ENCODE measurements at places on chromosomes 12 and 14.
A peak's percentile ranks its signal among the peaks of the same experiment; 100 is the strongest.

DNA sequence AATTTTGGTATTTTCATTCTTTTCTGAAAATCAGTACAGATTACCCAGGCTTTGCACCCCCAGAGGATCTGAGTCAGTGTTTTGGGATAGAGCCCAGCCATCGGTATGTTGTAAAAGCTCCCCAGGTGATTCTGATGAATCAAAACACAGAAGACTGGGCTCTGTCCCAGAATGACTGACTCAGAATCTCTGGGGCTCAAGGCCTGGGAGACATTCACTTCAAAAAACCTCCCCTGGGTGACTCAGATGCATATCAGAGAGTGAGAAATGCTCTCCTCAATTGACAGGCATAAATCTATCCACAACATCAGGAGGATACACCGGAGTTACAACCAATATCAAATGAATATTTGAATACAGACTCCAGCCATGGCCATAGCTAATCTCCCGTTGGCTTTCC lies 32.6 kb downstream of the SLC35F4 start:
- no peak overlapping the region for H3K4me3 ChIP-seq
- no peaks in the 10 kb centered on the region for H3K36me3 ChIP-seq
- no peaks in the 10 kb centered on the region for H3K4me1 ChIP-seq
- H3K27me3 ChIP-seq, result no peaks in the 10 kb centered on the region

- H3K27ac ChIP-seq, result no peak overlapping the region
- H3K4me3 ChIP-seq, result no peak overlapping the region
- no peaks in the 10 kb centered on the region for H3K4me1 ChIP-seq
- no peak for DNase-seq
- H3K36me3 ChIP-seq, result no peaks in the 10 kb centered on the region
Measured at GRCh38 chr14:51024377-51024776, 70.5 kb downstream of the TRIM9 start.

- no peaks in the 10 kb centered on the region for H3K4me1 ChIP-seq
- no peaks in the 10 kb centered on the region for H3K27me3 ChIP-seq
- no peaks in the 10 kb centered on the region for H3K36me3 ChIP-seq
- DNase-seq, result no peak
- no peak overlapping the region for H3K4me3 ChIP-seq
Measured at GRCh38 chr12:43333644-43334043, 218.4 kb downstream of the ADAMTS20 start.

- H3K4me3 ChIP-seq, result no peak overlapping the region
- no peaks in the 10 kb centered on the region for H3K4me1 ChIP-seq
- DNase-seq, result no peak
- no peaks in the 10 kb centered on the region for H3K36me3 ChIP-seq
Measured at GRCh38 chr14:80504781-80505180, 293.5 kb upstream of the DIO2 start.

DNA sequence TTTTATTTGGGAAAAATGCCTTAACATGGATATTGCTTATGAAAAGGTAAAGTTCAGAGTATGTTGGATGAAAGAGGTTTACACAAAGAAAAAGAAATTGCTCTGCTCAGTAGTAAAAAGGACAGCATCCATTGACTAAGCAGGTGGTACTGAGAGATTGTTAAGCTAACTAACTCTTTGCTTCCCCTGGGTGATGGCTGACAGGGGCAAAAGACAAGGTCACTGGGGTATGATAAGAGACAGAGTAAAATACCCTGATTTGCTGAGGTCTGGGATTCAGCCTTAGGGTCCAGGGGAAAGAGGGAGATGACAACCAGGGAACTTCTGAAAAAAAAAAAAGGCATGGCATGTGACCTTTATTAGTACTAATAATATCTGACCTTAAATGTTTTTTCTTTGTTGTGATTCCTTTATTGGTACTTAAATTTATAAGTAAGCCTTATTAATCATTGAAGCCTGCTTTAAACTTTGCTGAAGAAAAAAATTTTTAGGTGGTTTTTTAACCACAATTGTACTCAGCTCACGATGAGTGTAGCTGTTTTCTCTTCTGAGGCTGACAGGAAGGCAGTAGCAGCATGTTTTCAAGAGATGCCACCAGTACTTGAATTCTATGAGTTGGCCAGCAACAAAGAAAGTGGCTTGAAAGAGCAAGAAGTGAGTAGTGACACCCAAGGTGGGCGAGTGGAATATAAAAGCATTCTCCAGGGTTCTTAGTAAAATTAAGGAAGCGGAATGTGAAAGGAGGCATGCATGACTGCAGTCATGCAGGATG lies 43.7 kb upstream of the KITLG start:
- H3K4me1 ChIP-seq, result no peaks in the 10 kb centered on the region
- DNase-seq, result no peak
- no peaks in the 10 kb centered on the region for H3K27me3 ChIP-seq
- H3K4me3 ChIP-seq, result no peak overlapping the region
- H3K27ac ChIP-seq, result no peak overlapping the region
- H3K36me3 ChIP-seq, result no peaks in the 10 kb centered on the region

- no peaks in the 10 kb centered on the region for H3K36me3 ChIP-seq
- H3K4me1 ChIP-seq, result no peaks in the 10 kb centered on the region
- DNase-seq, result no peak
- no peaks in the 10 kb centered on the region for H3K27me3 ChIP-seq
- H3K27ac ChIP-seq, result no peak overlapping the region
Measured at GRCh38 chr14:31966896-31967668, 110.0 kb upstream of the ARHGAP5 start.

DNA sequence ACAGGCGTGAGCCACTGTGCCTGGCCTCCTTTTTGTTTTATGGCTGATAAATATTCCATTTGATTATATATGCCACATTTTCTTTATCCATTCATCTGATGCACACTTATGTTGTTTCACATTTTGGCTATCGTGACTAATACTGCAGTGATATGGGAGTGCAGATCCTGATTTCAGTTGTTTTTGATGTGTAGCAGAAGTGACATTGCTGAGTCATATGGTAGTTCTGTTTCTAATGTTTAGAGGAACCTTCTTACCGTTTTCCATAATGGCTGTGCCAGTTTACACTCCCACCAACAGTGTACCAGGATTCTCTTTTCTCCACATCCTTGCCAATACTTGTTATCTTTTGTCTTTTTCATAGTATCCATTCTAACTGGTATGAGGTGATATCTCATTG lies 235.9 kb downstream of the ERC1 start:
- no peak for DNase-seq
- H3K4me1 ChIP-seq, result no peaks in the 10 kb centered on the region
- no peak overlapping the region for H3K27ac ChIP-seq
- H3K36me3 ChIP-seq, result no peaks in the 10 kb centered on the region
- no peak overlapping the region for H3K4me3 ChIP-seq

- H3K27me3 ChIP-seq, result no peaks in the 10 kb centered on the region
- peaks cover 33% of the 10 kb centered on the region for H3K36me3 ChIP-seq
- DNase-seq, result no peak
- H3K4me1 ChIP-seq, result peaks cover 28% of the 10 kb centered on the region
Measured at GRCh38 chr14:105208738-105209075, 27.6 kb upstream of the NUDT14 start.

DNA sequence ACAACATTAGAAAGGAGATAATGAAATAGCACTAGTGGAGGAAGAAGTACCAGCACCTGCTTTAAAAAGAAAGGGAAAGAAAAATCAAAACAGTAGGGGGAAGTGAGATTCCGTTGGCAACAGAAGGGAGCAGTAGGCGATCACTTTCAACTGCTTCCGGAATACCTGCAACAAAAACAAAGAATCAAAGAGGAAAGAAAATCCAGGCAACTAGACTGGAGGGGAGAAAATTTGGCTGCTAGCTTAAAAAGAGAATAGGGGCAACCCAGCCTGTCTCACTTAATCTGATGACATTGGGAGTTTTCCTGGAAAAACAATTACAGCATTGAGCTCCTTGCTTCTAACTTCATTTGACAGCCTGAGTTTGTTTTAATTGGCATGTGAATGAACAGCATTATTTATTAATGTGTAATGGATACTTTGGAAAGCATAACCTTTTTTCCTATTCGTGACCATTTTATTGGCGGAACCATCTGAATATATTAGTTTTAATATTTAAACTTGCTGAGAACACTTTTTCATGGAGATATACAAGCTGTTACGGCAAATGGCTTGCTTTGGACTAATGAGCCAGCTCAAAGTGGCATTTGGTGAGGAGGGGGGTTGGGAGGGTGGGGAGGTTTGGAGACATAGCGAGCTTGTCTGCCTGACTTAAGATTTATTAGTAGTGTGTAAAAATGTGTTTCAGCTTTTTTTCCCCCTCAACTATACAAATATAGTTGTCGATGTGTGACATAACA lies 2.5 kb upstream of the DACT1 start:
- no peak for DNase-seq
- H3K27me3 ChIP-seq, result no peaks in the 10 kb centered on the region
- H3K27ac ChIP-seq, result no peak overlapping the region

DNA sequence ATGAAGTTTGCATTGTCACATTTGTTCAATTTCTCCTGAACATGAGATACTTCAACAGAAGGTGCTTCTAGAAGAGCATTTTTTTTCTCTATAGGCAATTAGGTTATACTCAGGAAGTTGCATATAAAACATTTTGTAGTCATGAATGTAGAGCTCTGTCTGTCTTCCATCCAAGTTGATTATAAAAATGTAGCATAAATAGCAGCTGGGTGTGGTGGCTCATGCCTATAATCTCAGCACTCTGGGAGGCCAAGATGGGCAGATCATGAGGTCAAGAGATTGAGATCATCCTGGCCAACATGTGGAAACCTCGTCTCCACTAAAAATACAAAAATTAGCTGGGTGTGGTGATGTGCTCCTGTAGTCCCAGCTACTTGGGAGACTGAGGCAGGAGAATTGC lies 39.5 kb upstream of the STXBP6 start:
- H3K4me3 ChIP-seq, result no peak overlapping the region
- H3K36me3 ChIP-seq, result no peaks in the 10 kb centered on the region
- no peaks in the 10 kb centered on the region for H3K4me1 ChIP-seq
- DNase-seq, result no peak
- H3K27ac ChIP-seq, result no peak overlapping the region

GRCh38 chr14:72264716-72265115 lies 332.5 kb downstream of the RGS6 start:
- no peak for DNase-seq
- H3K4me1 ChIP-seq, result no peaks in the 10 kb centered on the region
- H3K4me3 ChIP-seq, result no peak overlapping the region

GRCh38 chr12:24425601-24425970 lies 476.1 kb upstream of the SOX5 start:
- no peaks in the 10 kb centered on the region for H3K4me1 ChIP-seq
- H3K27ac ChIP-seq, result no peak overlapping the region
- no peaks in the 10 kb centered on the region for H3K36me3 ChIP-seq
- DNase-seq, result no peak
- no peak overlapping the region for H3K4me3 ChIP-seq

GRCh38 chr14:70698288-70698687 lies 56.6 kb downstream of the TTC9 start:
- no peak overlapping the region for H3K4me3 ChIP-seq
- H3K27me3 ChIP-seq, result no peaks in the 10 kb centered on the region
- H3K36me3 ChIP-seq, result no peaks in the 10 kb centered on the region

DNA sequence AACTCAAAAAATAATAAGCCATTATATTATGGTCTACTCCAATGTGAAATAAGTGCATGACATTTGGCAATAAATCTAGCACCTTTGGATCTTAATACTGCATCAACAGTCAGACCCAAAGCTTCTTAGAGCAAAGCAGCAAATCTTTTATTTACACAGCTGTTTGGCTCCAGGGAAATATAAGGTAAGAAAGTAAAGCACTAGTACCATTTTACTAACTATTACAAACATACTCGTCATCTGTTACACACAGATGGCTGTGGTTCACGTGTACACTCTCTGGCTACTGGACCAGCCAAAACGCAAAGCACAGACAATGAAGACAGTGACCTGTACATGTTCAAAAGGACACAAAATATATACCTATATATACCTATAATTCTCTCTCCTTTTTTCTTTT lies 2.8 kb downstream of the FGD6 start:
- H3K4me3 ChIP-seq, result no peak overlapping the region
- H3K27ac ChIP-seq, result no peak overlapping the region
- H3K4me1 ChIP-seq, result no peaks in the 10 kb centered on the region
- H3K36me3 ChIP-seq, result no peaks in the 10 kb centered on the region
- DNase-seq, result no peak

GRCh38 chr12:34606749-34607519 lies 584.6 kb downstream of the ALG10 start:
- no peaks in the 10 kb centered on the region for H3K36me3 ChIP-seq
- no peak for DNase-seq
- no peaks in the 10 kb centered on the region for H3K27me3 ChIP-seq
- H3K4me1 ChIP-seq, result no peaks in the 10 kb centered on the region
- no peak overlapping the region for H3K27ac ChIP-seq

GRCh38 chr14:97723819-97724218 lies 926.6 kb downstream of the VRK1 start:
- DNase-seq, result no peak
- no peaks in the 10 kb centered on the region for H3K4me1 ChIP-seq
- H3K36me3 ChIP-seq, result no peaks in the 10 kb centered on the region

GRCh38 chr14:79369359-79370332 lies 841.7 kb downstream of the DIO2 start:
- H3K4me1 ChIP-seq, result no peaks in the 10 kb centered on the region
- H3K36me3 ChIP-seq, result no peaks in the 10 kb centered on the region
- H3K27ac ChIP-seq, result peak overlapping the region; percentile 61
- H3K4me3 ChIP-seq, result no peak overlapping the region

DNA sequence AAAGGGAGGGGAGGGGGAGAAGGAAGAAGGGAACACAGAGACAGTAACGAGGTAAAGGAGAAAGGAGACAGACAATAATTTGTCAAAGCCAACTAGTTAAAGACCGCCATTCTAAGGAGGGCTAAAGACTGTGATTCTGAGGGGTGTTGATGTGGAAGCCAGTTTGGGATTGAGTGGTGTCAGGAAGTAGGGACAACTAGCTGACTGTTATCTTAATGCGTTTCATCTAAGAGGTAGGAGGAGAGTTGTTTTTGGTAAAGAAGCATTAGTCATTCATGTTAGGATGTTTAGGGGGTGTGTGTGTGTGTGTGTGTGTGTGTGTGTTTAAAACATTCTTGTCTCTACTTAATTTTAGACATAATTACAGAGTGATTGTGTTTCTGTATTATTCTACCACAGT lies 95.0 kb downstream of the INSM2 start:
- H3K4me1 ChIP-seq, result no peaks in the 10 kb centered on the region
- H3K27ac ChIP-seq, result no peak overlapping the region
- H3K27me3 ChIP-seq, result no peaks in the 10 kb centered on the region
- H3K4me3 ChIP-seq, result no peak overlapping the region
- no peaks in the 10 kb centered on the region for H3K36me3 ChIP-seq
- no peak for DNase-seq

GRCh38 chr14:94330857-94331256 lies 7.7 kb upstream of the SERPINA6 start:
- H3K4me1 ChIP-seq, result no peaks in the 10 kb centered on the region
- H3K27ac ChIP-seq, result no peak overlapping the region
- no peaks in the 10 kb centered on the region for H3K27me3 ChIP-seq
- DNase-seq, result no peak
- no peak overlapping the region for H3K4me3 ChIP-seq

DNA sequence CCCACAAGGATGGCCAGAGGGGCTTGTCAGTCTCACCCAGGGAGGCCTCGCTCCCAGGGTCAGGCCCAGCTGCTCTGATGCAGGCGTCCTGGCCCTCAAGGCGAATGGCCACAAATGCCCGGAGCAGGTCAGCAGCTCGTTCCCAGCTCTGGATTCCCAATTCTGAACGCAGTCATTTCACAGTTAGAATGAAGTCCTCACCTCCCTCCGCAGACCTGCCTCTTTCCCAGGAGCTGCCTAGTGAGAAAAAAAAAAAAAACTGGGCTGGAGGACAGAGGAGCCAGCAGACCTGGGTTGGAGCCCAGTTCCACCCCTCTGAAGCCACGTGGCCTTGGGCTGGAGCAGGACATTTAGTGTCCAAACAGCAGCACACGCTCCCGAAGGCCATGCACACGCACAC lies 62.2 kb upstream of the DIO3 start:
- DNase-seq, result no peak
- no peaks in the 10 kb centered on the region for H3K27me3 ChIP-seq
- no peaks in the 10 kb centered on the region for H3K36me3 ChIP-seq
- H3K4me1 ChIP-seq, result no peaks in the 10 kb centered on the region
- no peak overlapping the region for H3K4me3 ChIP-seq
- H3K27ac ChIP-seq, result no peak overlapping the region

Measured in Peyer's patch (tissue), 4 donors.